Epithelial cell of umbilical artery (primary cell): ENCODE measurements at places on chromosomes 5 and 9. TPM values are rescaled to one million over a fixed set of nuclear protein-coding genes. Genes with fewer than 3 reads are reported as not detected.

Gene IZUMO3
- not detected in 2 replicates for total RNA-seq

Gene GPRIN1
- total RNA-seq: 5.2 and 6.5 TPM in 2 replicates

Gene CER1
- total RNA-seq: not detected in 2 replicates

Gene DBH
- total RNA-seq: not detected in 2 replicates

Gene ERAP2
- total RNA-seq: 18.8 and 212 TPM in 2 replicates

Gene FPGS
- total RNA-seq: 73.7 and 110 TPM in 2 replicates

Gene NPDC1
- total RNA-seq: 28.3 and 29.2 TPM in 2 replicates

Gene GABRA1
- not detected in 2 replicates for total RNA-seq

Gene MORN5
- not detected in 2 replicates for total RNA-seq

Gene TIGD6
- 3.6 and 4.0 TPM in 2 replicates for total RNA-seq

Gene DMAC1
- 9.1 and 13.0 TPM in 2 replicates for total RNA-seq

Gene PDE4D
- total RNA-seq: 15.3 and 30.2 TPM in 2 replicates

Gene GFPT2
- 12.3 and 20.1 TPM in 2 replicates for total RNA-seq

Gene SEPTIN8
- 44.5 and 68.4 TPM in 2 replicates for total RNA-seq

Gene SPATA31A3
- not detected in 2 replicates for total RNA-seq
